ENCODE measurements at places on chromosomes 12 and 14. TPM values are rescaled to one million over a fixed set of nuclear protein-coding genes. Genes with fewer than 3 reads are reported as not detected.

DNA sequence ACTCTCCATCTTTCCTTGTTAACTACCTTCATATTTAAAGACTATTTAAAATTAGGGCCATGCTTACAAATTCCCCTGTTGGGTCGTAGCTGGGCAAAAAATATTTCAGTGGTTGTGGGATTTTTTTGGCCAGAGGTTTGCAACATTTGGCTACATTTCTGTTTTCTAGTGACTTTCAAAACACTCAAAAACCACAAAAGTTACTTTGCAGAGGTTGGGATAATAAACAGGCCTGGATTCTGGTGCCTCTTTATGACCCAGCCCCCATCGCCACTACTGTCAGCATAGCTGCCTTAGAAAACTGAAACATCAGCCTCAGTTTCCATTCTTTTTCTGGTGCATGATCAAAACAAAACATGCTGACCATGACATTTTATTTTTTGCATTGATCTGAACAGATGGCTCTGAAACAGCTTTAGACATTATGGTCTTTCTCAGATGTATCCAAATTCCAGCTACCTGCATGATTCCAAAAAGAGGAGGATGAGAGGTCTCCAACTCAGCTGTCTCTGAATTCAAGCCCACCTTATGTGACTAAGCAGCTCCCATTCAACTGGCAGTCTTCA is 5.2 kb downstream of the DPF3 start:
- DNase-seq, result peak; percentile 22

DNA sequence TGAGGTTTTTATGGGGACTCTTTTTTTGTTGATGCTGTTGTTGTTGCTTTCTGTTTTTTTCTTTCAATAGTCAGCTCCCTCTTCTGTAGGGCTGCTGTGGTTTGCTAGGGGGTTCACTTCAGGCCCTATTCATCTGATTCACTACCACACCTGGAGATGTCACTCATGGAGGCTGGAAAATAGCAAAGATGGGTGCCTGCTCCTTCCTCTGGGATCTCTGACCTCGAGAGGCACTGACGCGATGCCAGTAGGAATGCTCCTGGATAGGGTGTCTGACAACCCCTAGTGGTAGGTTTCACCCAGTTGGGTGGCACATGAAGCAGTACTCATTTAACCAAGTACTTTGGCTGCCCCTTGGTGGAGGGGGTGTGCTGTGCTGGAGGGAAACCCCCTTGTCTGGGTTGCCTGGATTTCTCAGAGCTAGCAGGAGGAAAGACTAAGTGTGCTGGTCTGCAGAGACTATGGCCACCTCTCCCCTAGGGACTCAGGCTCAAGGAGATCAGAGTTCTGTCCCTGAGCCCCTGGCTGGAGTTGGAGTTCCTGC is 745.5 kb downstream of the TMTC2 start:
- no peak for DNase-seq

GRCh38 chr14:58793131-58793740 is 155.5 kb downstream of the DACT1 start:
- no peak for DNase-seq

DNA sequence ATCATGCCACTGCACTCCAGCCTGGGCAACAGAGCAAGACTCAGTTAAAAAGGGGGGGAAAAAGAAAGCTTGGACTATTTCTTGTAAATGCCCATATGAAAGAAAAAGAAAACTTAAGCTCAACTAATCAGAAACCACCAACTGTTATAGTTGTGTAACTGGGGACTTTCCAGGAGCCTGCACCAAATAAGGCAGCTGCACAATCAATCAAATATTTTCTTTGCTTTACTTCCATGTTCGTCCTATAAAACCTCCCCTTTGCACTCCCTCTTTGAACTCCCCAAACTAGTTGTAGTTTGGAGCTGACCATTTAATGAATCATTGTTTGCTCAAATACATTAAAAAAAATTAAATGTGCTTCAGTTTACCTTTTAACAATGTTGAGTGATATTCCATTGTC is 54.9 kb downstream of the OTOGL start:
- peak; percentile 28 for DNase-seq

DNA sequence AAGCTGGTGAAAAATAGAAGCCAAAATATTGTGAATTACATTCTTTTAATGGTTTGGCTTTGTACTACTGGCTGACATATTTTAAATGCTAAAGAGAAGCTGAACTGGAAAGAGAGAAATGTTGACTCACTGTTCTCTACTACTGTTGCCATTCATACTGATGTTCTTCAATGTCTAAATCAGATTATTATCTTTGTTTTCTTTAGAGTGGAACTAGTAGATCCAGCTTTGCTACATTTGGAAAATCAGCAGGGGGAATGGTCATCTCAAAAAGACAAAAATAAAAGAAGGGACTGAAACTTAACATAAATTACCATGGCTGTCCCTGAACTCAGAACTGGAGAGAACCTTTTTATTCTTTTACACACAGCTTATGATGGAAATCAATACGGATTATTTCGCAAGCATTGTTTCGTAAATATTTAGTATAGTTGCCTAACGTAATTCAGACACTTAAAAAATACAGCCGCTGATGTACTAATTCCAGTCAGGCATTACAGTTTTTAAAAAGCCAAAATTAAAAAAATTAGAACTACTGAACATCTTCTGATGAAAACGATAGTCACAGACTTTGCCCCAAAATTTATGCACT is 76.3 kb upstream of the OTX2 start:
- no peak for DNase-seq

SLCO1B1 gene
- not detected for total RNA-seq

DNA sequence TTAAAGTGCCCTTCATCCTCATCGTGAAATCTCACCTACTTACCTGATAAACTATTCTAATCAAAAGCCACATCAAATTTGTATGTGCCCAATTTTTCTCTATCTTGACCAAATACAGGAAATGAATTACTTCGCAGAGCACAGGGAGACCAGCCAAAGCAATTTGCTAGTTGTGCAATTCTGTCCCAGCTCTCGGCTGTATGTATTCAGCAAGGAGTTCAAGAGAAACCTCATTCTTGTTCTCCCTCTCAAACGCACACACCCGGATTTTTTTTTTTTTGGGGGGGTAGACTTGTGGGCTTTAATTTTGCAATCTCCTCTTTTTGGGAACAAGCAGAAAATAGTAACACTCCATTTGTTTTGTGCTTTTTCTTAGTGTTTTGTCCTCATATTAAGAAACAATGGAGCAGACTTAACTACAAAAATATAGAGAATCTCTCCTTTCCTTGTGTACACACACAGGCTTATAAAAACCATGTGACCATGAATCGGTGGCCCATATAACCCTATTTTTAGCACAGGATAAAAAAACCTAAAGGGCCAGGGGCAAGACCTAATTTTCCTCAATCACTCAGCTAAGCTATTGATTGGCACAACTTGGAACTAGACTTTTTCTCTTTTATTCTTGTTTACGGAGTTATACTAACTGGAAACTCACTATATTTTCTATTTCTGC is 64.2 kb downstream of the MBIP start:
- peak; percentile 9 for DNase-seq

GRCh38 chr14:23149745-23150144 is 30.7 kb upstream of the CEBPE start:
- no peak for DNase-seq

DNA sequence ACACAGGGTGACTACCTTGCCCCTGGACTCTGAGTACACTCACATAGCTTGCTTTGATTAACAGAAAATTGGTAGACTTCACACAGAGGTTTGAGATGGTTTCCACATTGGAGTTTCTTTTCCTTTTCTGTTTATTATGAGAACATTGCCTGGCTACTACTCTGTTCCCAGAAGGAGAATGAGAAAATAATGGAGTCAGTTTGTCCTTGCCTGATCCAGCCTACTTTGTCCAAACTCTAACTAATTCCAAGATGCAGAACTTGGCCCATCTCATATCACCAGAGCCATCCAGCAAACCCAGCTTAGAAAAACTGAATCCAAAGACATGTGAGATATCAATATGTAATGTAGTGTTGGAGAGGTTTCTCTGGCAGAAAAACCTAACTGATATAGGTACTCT is 20.4 kb downstream of the TAS2R50 start:
- no peak for DNase-seq

KLRC3 gene
- total RNA-seq, result not detected

GRCh38 chr12:59173695-59174094 is 253.4 kb upstream of the LRIG3 start:
- no peak for DNase-seq

DNA sequence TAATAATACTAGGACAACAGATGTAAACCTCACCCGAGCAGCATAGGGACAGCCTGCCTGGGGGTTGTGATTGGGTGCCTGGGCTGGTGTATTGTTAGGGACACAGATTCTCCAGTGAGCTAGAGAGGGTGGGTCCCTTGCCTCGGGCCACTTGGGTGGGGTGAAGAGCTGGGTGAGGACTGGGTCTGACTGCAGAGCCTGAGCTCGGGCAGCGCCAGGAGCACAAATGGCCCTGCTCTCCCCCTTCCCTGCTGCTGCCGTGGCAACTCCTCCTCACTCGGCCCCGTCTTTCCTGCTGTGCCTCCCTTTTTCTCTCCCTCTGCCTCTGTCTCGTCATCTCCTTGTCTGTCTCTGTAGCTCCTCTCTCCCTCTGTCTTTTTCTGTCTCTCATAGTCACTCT is 115.4 kb downstream of the GLT1D1 start:
- DNase-seq, result no peak

DNA sequence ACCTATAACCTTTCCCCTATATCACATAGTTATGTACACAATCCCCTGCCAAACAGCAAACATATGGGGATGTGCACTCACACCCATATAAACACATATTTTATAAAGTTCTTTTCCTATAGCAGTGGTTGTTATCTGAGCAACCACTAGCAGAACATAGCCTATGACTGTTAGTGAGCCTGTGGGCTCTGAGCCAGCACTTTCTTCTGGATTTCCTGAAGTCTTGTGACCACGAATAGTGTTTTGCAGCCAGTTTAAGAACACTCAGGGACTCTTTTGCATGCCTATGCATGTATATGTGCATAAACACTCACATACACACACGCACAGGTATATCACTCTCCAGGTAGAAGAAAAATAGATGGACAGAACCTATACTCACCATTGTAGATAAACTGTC is 17.1 kb downstream of the TESPA1 start:
- no peak for DNase-seq

GRCh38 chr12:117564881-117565280 is 203.5 kb upstream of the NOS1 start:
- no peak for DNase-seq

GRCh38 chr14:52011523-52011922 is 22.2 kb downstream of the RTRAF start:
- DNase-seq, result no peak

- no peak for DNase-seq
Observed at GRCh38 chr14:86935241-86935885, 1057.6 kb downstream of the GALC start.

CPNE6 gene
- not detected for total RNA-seq

- no peak for DNase-seq
Observed at GRCh38 chr12:114664651-114665320, 19.2 kb downstream of the TBX3 start.

CLEC4C gene
- total RNA-seq, result not detected

- no peak for DNase-seq
Observed at GRCh38 chr14:101854366-101854765, 92.9 kb downstream of the PPP2R5C start.

DNA sequence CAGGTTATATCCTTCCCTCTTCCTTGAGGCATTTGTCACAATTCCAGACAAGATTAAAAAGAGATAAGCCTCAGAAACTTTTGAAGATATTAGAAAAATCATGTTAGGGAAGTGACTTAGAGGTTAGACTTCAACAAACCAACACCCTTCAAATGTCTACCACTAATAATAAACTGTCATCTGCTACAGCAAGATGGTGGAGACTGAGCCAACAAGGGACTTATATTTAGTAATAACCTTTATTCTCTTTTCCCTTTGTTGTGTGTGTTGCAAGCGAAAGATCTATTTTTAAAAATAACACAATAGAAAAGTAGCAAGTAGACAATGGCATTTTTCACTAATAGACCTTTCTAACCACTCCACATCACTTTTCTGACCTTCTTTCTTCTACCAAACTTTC is 28.6 kb downstream of the PRICKLE1 start:
- DNase-seq, result no peak

GRCh38 chr12:5051913-5052312 is 8.2 kb downstream of the KCNA5 start:
- DNase-seq, result no peak

DNA sequence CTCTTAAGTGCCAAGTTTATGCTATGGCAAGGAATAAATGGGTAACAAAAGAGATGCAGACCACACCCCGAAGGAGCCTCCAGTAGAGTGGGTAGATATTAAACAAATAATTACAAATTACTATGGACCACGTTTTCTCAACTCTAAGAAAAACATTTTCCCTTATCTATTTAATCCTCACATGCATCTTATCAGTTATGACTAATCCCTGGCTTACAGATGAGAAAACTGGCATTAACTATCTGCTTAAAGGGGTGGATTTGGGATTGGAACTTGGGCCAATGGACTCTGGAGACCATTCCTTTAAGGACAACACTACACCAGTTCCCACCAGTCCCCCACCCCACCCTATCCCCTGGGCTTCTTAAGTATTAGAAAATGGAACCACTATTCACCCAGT is 26.3 kb downstream of the PPM1H start:
- DNase-seq, result no peak

GRCh38 chr12:115335594-115335993 is 651.6 kb upstream of the TBX3 start:
- DNase-seq, result no peak

DNA sequence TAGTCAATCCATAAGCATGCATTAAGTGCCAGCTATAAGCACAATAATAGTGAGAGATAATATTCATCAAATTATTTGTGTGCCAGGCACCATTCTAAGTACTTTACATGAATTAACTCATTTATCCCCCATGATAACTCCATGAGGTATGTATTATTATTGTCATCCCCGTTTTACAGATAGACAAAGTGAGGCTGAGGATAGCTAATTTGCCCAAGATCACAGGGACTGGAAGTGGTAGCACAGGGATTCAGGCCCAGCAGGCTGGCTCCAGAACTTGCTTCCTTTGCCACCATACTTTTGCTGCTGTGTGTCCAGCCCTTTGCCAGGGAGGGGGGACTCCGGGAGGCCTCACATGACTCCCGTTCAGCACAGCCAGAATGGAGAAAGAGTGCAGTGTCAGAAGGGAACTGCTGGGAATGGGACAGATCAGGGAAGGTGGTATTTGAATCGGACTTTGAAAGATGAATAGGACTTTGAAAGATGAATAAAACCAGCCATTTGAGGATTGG is 128.0 kb upstream of the PWP1 start:
- no peak for DNase-seq

PLCZ1 gene
- not detected for total RNA-seq

- DNase-seq, result no peak
Observed at GRCh38 chr12:103886195-103886797, 43.9 kb upstream of the HSP90B1 start.

DNA sequence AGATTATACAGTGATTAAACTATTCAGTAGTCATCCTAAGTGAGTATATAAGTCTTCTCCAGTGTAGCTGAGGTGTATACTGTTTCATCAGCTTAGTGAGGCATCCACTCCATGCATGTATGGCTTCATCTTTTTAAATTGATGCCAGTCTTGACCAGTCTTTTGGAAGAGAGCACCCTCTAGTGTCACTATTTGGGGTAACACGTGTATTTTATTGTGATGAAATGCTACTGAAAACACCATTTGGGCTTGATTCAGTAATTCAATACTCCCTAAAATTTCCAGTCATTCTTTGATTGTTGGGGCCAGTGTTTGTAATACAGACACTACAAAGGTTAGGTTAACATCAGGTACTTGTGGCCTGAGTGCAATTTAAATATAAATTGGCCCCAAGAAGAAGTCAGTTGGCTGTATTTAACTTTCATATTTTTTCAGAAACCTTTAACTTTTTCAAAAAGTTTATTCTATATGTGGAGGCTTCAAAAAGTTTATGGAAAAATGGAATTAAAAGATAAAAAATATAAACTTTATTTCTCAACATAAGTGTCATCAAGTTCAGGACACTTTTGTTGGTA is 35.3 kb downstream of the MIPOL1 start:
- DNase-seq, result peak; percentile 34
